Smooth muscle cell of the brain vasculature (primary cell): ENCODE measurements at places on chromosomes 12 and 14.

- DNase-seq = no peak
Measured at GRCh38 chr12:117857632-117858612, 110.9 kb downstream of the KSR2 start.

DNA sequence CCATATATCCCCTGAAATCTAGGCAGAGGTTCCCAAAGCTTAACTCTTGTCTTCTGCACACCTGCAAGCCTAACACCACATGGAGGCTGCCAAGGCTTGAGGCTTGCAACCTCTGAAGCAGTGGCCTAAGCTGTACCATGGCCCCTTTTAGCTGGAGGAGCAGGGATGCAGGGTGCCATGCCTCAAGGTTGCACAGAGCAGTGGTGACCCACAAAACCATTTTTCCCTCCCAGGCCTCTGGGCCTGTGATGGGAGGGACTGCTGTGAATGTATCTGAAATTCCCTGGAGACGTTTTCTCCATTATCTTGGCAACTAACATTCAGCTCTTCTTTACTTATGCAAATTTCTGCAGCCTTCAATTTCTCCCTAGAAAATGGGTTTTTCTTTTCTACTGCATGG is 210.0 kb upstream of the KITLG start:
- no peak for DNase-seq

DNA sequence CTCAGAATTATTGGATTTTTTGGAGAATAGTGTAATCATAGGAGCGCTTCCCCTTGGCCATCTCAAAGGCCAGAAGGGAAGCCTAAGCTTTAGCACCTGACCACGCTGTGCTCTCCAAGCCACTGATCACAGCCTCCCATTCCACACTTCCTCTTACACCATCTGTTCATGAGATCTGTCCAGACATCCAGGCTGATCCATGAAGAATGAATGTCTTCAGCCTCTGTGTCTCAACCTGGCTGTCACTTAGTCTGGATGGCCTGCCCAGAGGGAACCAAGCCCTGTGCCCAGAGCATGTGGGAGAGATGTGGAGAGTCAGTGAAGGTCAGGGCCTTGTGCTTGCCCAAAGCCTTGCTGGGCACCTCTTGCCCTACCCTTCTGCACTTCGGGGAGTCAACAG is 40.5 kb downstream of the TSPAN11 start:
- DNase-seq = no peak

- DNase-seq = no peak
Measured at GRCh38 chr12:64064706-64065105, 157.4 kb downstream of the KICS2 start.

GRCh38 chr14:69135133-69135532 is 17.8 kb downstream of the DCAF5 start:
- no peak for DNase-seq

- DNase-seq = no peak
Measured at GRCh38 chr12:40207551-40207950, 17.2 kb upstream of the LRRK2 start.

GRCh38 chr14:22549324-22549962 is 39.6 kb downstream of the DAD1 start:
- no peak for DNase-seq

GRCh38 chr14:35341751-35342488 is 49.7 kb downstream of the PSMA6 start:
- DNase-seq = no peak

DNA sequence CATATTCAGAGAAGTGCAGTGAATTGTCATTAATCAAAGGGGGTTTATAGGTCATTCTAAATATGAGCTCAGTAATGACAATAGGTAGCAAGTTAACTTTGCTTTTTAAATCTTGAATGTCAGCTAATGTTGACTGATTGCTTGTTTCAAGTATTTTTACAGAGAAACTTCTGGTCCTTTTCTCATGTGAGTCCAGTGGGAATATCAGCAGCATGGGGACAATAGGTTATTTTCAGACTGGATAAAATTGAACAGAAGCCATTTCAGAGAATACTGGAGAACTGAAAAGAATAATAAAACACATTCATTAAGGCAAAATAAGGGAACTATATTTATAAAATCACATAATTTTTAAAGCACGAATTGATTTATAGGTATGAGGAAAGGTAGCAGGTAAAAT is 78.7 kb downstream of the FUT8 start:
- no peak for DNase-seq

GRCh38 chr14:54564071-54564867 is 2.7 kb upstream of the SAMD4A start:
- no peak for DNase-seq

DNA sequence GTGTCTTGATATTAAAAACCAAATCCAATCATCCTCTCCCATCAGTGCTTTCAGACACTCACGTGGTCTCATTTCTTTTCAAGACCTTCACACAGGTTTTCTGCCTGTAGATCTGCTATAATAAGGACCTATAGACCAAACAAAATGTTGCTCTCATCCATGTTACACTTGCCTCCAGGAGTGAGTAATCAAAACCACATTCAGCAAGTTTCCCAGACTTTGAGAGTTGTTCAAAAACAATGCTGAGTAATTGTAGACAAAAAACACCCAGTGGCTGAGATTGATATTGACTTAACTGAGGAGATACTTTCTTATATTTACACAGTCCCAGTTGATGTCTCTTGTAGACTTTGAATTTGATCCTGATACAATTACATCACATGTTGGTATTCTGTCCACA is 383.1 kb downstream of the TMEM132D start:
- DNase-seq = peak; percentile 50

DNA sequence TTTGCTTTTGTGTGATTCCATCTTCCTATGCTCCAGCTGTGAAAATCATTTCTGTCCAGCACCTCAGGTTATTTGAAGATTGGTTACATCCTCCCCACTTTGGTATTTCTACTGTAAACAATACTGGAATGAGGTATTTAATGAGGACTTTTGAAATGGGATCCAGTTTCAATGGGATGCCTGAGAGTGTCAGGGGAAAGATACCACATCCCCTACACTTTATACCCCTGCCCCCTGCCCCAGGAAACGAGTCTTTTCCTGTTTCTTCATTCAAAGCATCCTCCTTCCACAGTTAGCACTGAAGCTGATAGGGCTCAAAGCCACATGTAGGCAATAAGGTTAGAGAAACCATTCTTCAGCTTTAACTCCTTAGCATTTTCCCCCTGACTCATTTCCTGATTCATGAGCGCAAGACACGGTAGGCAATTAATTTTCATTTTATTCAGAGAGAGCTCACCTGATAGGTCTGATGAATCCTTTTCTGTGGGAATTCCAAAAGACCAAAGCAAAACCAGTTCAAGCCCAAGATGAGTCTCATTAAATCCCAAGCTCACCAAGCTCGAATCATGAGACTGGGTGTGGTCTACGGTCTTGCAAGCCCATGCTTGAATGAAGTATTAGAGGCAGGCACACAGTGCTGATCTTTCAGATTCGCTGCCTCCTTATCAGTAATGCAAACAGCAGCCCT is 143.6 kb upstream of the CRY1 start:
- no peak for DNase-seq

GRCh38 chr14:104507443-104507842 is 72.1 kb upstream of the C14orf180 start:
- no peak for DNase-seq
